ENCODE measurements at places on chromosomes 6 and 20.
A peak's percentile ranks its signal among the peaks of the same experiment; 100 is the strongest.

- DNase-seq, result no peak
These were observed 84.6 kb upstream of the JAG1 start for GRCh38 chr20:10758446-10758845.

GRCh38 chr6:37524025-37524969 is 24.6 kb upstream of the CCDC167 start:
- DNase-seq, result no peak

GRCh38 chr20:42792052-42792451 is 397.7 kb downstream of the PTPRT start:
- no peak for DNase-seq

DNA sequence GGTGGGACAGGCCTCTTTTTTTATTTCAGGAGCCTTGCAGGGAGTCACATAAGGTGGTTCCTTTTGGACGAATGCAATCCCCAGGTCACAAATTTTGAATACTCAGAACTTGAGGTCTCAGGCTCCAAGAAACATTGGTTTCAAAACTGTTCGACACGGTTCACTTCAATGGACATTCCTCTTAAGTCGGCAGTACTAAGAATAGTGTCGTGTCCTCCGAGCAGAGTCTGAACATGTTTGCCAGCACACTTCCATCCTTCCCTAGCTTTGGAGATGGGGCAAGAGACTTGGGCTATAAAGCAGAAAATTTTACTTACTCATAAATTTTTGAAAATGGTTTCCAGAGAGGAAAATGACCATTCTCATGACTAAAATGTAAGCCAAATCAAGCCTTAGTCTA is 265.4 kb downstream of the THBS2 start:
- no peak for DNase-seq

DNA sequence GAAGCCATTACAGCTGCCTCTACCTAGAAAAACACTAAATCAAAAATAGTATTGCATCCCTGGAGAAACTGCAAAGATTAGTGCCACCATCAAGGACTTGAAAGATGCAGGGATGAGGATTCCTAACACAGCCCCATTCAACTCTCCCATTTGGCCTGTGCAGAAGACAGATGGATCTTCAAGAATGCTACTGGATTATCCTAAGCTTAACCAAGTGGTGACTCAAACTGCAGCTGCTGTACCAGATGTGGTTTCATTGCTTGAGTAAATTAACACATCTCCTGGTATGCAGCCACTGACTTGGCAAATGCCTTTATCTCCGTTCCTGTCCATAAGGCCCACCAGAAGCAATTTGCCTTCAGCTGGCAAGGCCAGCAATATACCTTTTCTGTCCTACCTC is 117.4 kb downstream of the TBC1D32 start:
- no peak for DNase-seq

DNA sequence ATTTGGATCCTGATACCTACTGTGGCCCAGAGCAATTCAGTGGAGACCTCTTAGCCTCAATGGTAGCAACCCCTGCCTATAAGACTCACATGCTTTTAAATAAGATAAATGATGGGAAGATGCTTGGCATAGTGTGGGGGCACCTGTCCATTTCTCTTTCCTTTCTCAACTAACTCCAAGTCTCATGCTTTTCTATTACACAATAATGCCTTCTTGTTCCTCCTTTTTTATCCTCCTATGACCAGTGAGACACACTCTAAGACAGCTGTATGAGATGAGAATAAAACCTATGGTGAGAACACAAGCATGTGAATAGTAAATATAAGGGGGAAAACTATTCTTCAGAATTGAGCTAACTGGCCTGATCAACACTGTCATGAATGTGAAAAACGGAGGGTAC is 147.0 kb upstream of the STXBP5 start:
- DNase-seq, result peak; percentile 50

- DNase-seq, result no peak
These were observed 10.6 kb upstream of the FAM8A1 start for GRCh38 chr6:17589406-17590096.

DNA sequence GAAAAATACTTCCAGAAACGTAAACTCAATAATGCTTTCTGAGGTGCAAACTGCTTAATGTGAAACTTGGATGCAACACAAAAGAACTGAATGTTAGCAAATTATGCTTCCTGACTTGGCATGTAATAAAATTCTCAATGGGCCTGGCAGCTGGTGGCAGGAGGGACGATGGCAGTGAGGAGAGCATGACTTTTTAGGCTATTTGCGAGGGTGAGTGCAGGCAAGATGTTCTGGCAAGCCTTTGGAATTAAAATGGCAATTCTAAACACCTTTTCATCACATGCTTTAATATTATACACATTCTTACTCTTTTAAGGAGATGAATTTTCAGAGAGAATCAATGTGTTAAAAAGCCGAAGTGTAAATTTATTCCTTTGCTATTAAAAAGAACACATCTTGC is 224.8 kb upstream of the CDH4 start:
- DNase-seq, result no peak

GRCh38 chr6:348860-349396 is 42.6 kb upstream of the IRF4 start:
- DNase-seq, result no peak

DNA sequence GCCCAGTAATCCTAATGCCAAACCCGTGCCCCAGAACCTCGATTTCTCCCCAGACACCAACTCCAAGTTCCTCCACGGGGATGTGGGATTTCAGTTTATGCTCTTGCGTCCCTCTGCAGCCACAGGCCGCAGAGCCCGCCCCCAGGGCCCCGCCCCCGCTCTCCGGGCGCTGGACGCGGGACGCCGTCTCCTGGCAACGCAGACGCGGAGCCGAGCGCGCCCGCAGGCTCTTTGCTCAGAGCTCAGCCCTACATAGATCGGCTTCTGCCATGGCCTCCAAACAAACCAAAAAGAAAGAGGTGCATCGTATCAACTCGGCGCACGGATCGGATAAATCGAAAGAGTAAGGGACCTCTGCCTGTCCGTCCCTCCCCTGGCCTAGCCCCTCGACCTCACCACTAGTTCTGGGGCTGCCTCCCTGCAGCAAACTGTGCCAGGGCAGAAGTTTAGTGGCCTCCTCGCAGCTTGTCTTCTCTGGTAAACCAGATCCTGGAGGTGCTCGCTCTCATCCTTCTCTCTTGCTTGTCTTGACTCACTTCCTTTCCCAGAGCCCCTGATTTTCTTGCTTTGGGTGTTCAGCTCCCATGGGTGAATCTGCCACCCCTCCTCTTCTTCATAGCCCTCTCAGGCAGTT is at the start of gene ADGB:
ADGB (plus strand) TSS at position 201 of the 634 bp plus-strand sequence; CDS start at position 270, 69 bp downstream.
- DNase-seq, result peak; percentile 52

- DNase-seq, result no peak
These were observed 17.6 kb upstream of the SERPINB9 start for GRCh38 chr6:2920671-2921112.

DNA sequence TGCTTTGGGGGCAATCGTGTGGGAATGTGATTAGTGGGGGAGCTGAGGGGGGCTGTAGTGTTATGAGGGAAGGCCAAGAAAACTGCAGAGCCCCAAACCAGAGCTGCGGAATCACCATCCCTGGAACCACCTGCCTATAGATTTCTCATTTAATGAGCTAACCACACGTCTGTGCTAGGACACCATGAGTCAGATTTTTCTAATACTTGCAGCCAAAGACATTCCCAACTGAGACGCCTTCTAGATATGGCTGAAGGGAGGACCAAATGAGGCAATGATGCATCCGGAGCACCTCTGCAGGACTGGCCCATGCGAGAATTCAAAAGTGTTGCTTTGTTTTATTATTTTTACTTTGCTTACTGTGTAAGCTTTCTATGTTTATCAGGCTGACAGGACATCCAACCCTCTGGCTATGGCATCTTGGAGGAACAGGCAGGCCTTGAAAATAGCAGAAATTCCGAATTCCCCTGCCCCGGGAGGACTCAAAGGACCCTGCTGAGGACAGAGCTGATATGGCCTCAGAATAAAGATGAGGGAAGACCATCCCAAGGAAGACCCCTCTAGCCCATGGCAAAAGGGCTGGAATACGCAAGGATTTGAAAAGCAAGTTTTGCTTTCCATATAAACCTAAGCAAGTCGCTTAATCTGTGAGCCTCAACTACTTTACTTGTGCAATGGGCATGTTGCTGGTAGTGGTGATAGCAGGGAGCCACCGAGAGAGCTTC is 3.1 kb upstream of the PTGIS start:
- no peak for DNase-seq

DNA sequence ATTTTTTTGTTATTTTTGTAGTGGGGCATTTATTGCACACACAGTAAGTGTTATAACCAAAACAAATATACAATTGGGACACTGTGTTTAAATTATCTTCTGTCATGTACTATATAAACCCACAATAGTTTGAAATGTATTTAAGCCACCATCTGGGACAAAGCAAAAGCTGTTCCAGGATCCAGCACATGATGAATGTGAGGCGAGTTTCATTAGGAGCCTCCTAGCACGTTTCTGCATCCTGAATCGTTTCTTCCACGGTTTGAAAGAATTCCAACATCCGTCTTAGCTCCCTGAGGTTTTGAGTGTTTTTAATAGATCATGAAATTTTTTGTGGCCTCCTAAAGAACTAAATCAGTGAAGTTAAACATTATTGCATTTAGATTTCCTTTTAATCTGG is 65.8 kb downstream of the EYA4 start:
- DNase-seq, result no peak

DNA sequence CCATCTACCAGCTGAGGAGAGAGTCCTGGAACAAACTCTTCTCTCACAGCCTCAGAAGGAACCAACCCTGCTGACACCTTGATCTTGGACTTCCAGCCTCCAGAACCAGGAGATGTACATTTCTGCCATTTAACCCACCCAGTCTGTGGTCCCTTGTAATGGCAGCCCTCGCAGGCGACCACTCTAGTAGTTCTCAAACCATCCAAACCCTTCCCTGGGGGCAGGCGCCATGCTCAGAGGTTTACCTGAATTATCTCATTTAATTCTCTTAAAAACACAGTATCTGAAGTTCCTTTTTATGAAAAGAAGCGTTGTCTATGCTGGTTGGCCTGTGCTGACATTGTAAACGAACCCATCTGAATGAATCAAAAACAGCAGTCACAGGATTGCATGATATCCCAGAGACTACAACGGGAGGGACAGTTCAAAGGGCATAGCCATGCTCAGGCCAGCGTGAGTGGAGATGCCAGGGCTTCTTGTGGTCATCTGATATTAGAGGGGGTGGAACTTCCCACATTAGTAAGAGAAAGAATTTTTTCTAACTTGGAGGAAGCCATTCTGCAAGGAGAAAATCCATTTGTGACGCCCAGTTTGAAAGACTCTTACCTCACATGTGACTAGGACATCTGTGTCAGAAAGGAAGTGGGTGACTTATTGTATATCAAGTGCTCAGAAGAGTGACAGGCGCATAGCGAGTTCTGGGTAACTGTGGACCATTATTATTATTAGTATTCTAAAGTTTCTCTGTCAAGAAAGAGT is 17.2 kb upstream of the TAGAP start:
- DNase-seq, result peak; percentile 97

All from inflammatory macrophage treated with lipopolysaccharide for 1 hour (primary cell).